ENCODE measurements at places on chromosomes 6 and 20.

GRCh38 chr20:53077373-53078205, 105.4 kb downstream of the TSHZ2 start:
- no peak for DNase-seq

DNA sequence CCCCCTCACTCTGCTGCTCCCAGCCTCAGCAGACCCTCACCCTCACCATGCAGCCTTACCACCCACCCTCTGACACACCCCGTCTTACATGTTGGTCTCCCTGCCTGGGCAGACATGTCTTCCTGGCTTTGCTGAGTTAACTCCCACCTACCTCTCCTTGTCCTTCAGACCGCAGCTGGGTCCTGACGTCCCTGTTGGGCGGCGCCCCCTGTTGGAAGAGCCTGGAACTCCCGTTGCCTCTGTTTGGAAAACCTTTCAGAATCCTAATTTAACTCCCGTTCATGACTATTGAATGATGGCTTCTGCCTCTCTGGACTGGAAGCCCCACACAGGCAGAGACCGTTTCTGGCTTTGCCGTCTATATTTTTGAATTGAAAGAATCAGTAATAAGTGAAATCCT, 245.1 kb downstream of the MYLK4 start:
- DNase-seq, result peak; percentile 5

DNA sequence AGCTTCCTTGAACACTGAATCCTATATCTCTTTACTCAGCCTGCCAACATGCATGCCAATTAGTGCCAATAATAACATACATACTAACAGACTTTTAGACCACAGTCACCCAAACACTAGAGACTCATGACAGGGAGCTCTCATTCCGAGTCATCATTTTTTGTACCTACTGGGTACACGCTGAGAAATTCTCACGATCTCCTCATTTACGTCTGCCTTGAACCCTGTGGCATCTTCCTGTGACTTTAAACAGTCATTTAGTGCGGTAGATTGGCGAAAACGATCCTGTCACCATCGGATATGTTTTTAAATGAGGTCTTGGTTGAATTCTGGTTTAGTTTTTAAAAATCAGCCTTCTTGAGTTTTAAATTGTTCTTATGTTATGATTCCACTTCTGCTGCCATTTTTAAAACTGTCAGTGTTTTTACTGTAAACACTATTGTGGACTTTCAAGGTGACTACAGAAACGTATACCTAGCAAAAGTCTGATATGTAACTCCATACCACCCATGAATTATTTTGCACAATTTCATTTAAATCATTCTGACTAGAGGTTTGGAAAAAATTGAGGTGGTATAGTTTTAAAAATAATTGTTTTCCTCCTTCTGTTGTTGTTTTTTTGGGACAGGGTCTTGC, 275.4 kb downstream of the TSHZ2 start:
- no peak for DNase-seq

DNA sequence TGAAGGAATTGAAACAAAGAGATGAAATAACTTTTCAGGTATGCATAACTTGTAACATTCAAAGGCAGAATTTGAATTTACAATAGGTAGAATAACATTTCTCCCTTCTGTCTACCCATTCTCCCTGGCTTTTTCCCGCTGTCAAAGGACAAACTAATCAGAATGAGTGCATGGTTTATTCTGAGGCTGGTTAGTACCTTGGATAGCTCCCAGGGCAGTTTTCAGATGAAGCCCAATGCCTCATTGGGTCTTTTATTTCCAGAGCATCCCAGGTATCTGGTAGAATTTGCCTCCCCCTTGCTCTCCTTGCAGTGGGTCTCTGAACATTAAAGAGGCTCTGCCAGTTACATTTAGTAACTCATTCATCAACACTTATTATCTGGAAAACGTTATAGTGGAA, 665.5 kb downstream of the BCKDHB start:
- DNase-seq, result no peak

DNA sequence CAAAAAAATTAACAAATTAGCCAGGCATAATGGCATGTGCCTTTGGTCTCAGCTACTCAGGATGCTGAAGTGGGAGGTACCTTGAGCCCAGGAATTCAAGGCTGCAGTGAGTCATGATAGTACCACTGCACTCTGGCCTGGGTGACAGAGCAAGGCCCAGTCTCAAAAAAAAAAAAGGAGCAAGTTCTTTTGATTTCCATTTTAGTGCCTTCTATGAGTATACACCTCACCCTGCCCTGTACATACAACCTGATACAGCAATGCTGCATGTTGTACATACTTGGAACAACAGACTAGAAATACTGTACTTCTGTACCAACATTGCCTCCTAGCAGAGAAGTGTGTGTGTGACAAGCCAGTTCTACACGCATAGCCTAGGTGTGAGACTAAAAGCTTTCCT, 97.3 kb upstream of the CARMIL1 start:
- DNase-seq, result no peak

DNA sequence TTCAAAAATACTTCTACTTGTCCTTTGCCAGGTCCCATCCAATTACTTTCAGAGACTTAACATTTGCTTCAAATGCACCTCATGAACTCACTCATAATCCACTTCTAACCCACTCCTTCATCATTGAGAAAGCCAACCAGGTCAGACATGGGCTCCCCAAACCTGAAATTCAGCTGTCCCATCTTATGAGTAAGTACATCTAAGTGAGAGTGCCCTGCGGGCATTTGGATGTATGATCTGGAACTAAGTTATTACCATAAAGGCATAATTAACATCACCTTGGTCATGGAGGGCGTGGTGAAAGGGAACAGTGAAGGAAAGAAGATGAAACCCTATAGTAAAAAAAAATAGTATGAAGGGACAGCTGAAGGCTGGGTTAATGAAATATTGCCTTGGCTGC, 896.8 kb downstream of the C6orf118 start:
- no peak for DNase-seq

DNA sequence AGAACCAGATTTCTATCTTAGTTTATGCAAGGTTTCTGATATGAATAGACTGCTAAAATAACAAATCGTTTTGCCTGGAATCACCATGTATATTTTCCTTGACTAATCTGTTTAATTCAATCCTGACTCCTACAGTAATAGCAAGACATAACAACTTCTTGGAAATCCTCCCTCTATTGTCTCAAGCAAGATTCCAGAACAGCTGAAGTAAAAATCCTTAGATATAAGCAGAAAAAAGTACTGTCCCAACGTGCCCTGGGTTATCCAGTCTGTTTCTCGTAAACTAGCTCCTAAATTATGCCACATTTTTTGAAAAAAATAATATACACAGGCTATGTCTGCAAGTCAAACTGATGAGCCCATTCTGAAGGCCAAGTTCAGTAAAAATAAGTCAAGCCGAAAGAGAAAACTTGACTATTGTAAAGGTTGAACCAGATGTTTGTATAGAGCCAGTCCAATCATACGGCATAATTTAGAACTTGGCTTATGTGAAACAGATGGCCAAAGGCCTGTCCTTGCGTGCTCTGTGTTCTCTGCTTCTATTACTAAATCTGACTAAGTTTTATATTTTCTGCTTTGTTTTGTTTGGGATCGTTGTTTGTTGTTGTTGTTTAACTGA, 341.6 kb upstream of the NRSN1 start:
- no peak for DNase-seq

GRCh38 chr6:6780231-6780630, 191.7 kb downstream of the LY86 start:
- no peak for DNase-seq

GRCh38 chr6:154511791-154512190, 1.3 kb upstream of the CNKSR3 start:
- DNase-seq, result peak; percentile 49

DNA sequence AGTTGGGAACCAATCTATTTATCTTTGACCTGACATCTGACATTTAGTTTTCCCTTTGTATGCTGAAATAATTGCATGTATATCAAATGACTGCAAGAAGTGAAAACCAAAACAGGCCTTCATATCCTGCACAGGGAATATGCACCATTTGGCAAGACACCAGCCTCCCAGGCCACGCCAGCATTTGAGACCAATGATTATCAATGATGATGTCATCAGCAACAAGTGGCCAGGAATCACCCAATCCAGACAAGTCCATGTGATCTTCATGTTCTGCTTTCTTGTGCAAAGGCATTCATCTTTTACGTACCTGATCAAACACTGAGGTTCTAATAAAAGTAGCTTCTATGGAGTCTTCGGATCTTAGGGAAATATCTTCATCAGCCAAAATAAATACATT, 107.4 kb upstream of the TENT5A start:
- no peak for DNase-seq

DNA sequence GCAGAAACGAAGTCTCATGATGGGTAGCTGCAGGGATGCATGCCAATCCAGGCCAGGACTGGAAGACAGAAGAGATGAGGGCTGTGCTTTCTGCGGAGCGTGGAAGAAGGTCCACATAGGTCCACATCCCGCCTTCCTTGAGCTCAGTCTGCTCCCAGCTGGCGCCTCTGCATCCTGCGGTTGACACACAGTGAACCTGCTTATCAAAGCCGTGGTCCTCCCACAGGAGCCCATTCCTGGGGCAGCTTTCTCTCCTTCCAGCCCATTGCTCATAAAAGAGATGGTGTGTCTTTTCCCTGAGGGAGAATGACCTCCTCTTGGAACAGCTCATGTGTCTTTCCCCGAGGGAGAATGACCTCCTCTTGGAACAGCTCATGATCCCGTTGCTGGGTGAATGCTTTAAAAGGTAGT, 225.4 kb downstream of the CDH4 start:
- DNase-seq, result no peak

- no peak for DNase-seq
Observed at GRCh38 chr6:235763-236360, 56.4 kb upstream of the DUSP22 start.

DNA sequence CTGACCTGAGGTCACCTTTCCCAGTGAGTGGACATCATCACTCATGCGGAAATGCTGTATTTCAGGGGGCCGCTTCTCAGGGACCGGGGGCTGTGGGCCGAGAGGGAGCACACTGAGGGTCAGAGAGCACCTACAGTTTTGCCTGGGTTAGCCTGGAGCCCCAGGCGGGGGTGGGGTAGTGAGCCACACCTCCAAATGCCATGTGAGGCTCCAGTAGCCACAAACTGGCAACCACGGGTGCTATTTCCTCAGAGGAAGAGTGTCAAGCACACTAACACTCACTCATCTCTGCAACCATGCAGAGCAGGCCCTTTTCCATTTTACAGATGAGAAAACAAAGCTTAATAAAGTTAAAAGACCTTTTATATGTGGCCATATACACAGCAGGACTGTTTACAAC, 4.7 kb downstream of the EHMT2 start:
- no peak for DNase-seq

DNA sequence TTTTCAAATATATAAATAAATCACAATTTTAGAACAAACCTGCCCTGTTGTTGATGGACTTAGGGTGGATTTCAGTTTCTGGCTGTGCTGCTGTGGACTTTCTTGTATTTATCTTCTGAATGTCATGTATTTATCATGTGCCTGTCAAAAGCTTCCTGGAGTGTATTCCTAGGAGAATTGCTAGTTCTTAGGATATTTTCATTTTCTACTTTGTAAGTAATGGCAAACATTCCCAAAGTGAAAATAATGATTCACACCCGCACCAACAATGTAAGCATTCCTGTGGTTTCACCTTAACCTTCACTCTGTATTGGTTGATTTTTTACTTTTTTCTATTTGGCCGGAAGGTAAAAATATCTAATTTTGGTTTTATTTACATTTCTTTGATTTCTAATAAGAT, 387.8 kb downstream of the SMOC2 start:
- no peak for DNase-seq

DNA sequence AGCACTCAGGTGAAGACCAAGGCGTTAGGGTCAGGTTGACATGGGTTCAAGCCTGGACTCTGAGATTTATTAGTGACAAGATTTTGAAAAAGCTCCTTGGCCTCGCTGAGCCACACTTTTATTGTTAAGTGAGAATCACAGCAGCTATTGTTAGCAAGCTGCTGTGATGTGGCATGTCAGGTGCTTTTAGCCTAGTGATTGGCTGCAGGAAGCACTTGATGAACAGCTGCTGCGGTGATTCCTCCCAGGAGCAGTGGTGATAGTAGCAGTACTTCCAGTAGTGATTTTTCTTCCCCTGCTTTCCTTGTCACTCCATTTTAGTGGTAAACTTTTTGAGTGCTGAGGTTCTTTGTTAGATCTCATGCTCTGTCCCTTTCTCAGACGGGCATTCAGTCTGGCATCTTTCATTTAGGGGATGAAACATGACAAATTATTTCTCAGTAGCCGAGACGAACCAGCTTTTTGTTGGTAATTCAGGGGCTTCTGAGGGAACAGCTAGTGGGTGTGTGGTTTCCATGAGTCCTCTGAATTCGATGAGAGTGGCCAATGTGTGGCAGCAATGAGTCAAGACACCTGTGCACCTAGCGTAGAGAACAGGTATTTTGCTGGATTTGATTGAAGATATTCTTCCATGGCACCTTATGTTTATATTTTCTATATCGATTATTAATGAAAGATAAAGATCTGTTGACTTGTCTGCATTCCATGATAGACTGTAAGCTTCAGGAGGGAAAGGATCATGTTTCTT, 696.7 kb downstream of the DHX35 start:
- no peak for DNase-seq

- no peak for DNase-seq
Observed at GRCh38 chr20:48129345-48129942, 344.2 kb upstream of the SULF2 start.

DNA sequence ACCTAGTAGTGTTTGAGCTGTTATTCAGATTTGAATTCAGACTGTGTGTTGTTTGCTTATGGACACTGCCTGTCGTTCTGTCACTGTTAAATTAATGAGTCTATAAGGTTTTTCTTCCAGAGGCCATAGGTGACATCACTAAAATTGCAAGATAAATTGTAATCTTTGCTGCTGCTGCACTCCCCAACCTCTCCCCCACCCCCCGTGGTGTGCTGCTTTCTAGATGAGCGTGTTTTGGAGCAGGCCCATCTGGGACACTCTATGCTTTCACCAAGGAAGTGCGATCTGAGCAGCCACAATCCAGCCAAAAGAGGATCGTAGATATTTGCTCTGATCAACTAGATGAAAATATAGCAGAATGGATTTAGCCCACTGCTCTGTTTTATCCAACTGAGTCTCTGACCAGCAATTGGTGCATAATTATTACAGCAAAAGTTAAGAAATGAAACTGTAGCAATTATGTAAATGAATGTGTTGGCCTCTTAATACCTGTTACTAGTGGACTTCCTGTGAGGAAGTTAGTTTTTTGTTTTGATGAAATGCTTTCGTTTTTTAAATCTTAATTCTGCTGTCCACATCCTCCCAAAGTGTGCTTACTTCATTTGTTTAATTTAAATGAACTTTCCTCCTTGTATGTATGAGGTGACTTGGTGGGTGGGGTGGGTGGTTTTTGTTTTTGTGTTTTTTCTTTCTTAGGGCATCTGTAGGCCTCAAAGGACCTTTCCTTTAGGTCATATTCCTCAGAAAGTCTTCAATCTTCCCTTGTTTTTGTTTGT, 58.1 kb downstream of the RPRD1B start:
- peak; percentile 58 for DNase-seq

- no peak for DNase-seq
Observed at GRCh38 chr6:121932076-121932991, 467.1 kb upstream of the HSF2 start.

DNA sequence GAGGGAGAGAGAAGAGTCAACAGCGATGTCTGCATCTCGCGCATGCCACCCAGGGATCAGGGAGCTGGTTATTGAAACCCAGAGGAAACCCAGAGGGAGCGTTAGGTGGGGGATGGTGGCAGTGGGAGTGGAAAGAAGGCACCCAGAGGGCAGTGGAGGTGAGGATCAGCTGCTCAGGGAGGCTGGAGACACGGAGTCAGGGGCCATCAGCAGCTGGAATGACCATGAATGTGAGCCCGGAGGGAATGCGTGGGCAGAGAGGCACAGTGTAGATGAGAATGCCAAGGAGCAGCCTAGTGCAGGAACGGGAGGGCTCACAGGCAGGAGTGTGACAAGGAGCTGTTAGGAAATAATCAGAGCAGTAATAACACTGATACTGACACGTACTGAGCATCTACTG, 36.2 kb downstream of the RSPO4 start:
- no peak for DNase-seq

GRCh38 chr20:51122931-51123658, 100.2 kb upstream of the KCNG1 start:
- DNase-seq, result no peak
